Stimulated activated CD4-positive, alpha-beta T cell treated with anti-CD3 and anti-CD28 coated beads, TNF-alpha, amount 100 ng/mL, for 1 hour (primary cell): ENCODE measurements at places on chromosomes 2 and 18.

DNA sequence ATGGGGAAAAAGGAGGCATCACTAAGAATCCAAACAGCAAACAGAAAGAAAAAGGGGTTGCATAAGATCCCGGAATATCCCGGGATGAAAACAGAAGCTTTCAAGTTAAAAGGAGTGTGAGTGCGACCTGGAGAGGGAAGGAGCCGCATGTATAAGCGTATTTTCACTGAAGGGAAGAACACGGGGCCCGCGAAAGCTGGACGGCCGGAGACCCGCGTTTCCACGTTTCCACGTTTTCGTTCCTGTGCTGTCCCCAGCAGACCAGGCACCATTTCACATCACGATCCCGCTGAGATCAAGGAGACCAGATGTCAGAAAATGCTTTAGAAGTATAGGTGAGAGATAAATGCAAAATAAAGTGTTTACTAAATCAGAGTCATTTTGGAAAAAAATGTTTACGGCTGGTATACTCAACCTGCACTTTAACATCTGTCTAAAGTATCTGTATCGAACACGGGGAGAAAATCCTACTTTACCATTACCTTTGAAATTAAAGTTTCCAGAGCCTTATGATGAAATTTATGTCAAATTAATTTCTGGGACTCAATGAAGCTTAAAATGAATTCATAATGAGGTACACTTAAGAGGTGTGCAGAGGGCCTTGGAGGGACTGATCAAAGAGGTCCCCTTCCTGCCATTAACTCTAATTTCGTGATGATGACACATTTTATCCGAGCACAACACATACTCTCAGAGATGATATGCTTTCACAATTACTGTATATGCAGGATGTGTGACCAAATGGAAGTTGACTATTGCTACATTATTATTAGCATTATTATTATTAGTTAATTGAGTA lies 71.0 kb upstream of the SALL3 start:
- no peak for DNase-seq

DNA sequence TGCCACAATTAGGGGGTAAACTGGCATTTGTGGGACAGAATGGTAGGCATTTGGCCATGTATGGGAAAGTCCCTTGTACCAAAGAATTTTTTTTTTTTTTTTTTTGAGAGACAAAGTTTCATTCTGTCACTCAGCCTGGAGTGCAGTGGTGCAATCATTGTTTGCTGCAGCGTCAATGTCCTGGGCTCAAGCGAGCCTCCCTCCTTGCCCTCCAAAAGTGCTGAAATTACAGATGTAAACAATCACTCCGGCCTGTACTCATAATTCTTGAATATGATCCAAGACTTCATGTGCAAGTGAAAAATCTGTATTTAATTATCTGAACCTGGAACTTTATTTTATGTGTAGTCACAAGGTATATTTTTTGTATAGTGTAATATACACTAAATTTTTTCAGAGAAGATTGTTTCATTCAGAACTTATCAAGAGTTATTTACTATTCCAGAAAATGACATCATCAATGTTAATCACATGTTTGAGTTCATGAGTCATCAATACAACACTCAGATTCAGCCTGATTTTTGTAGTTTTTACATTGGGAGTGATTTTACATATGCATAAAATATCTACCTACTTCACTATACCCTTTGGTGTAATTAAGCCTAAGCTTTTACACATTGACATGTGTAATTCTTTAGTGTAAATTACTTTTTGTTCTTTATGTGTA lies 138.7 kb upstream of the L3MBTL4 start:
- DNase-seq: no peak

DNA sequence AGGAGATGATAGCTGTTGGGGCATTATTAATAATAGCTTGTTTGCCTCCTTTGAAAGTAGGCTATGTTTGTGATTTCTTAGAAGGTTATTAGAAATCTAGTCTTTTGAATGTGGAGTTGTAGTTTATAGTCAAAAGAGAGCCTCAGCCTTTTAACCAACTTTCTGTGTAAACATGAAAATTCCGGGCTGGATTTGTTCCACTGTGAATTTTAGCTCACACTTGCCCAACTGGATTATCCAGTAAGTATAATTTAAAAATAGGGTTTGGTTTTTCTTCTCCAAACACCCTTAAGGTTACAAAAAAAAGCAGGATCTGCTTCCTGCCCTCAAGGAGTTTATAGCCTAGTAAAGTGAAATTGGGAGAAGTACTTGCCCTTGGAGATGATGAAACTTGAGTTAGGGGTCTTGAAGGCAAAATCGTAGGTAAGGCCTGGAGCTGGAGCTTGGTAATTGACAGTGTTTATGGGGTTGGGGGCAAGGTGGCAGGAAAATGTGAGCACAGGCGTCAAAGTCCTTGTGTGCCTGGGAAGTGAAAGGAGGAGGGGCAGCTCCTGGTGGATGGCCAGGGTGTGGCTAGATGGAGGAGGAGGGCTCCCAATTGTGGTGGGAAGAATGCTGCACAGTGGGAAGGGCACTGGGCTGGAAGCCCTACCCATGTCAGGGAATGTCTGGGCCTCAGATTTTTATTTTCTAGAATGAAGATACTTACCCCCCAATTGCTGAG lies 21.3 kb downstream of the ITGA6 start:
- no peak for DNase-seq

DNA sequence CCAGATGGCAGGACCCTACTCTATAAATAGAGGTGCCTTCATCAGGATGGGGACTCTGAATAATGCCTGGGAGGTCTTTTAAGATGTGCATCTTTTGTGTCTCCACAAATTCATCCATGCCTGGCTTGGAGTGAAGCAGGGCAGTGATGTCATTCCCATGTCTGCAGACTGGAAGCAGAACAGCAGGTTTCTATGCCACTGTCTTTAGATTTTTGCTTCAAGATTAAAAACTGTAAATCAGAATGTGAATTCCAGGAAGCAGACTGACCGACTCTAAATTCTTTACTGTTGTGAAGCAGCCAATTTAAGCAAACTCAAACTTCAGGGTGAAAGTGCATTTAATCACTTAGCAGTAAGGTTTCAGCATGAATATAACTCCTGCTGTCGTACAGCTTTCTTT lies 159.3 kb downstream of the SCG2 start:
- no peak for DNase-seq

GRCh38 chr2:199464606-199465352 lies 7.0 kb upstream of the SATB2 start:
- DNase-seq: no peak

DNA sequence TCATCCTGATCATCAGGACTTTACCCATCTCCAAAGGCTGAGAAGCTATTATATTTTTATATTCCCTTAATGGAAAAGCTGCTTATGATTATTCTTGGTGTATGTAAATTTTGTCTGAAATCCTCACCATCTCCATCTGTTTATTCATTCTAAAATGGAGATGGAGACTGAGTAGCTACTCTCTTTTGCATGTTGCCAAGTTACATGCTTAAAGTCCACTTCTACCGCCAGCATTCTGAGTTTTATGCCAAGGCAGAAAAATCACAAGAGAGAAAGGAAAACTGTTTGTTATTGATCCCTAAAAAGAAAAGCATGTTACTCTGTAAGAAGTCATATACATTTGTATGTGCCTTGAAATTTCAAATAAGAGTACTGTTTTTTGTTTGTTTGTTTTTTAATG lies 94.4 kb upstream of the NOSTRIN start:
- DNase-seq: no peak

GRCh38 chr2:6264198-6264597 lies 572.0 kb downstream of the SOX11 start:
- no peak for DNase-seq

GRCh38 chr2:121297217-121297830 lies 12.3 kb upstream of the TFCP2L1 start:
- DNase-seq: no peak

- peak; percentile 64 for DNase-seq
Measured at GRCh38 chr2:234488913-234489451, 7.9 kb downstream of the ARL4C start.
